ENCODE measurements at places on chromosomes 5 and 9.
A peak's percentile ranks its signal among the peaks of the same experiment; 100 is the strongest.

DNA sequence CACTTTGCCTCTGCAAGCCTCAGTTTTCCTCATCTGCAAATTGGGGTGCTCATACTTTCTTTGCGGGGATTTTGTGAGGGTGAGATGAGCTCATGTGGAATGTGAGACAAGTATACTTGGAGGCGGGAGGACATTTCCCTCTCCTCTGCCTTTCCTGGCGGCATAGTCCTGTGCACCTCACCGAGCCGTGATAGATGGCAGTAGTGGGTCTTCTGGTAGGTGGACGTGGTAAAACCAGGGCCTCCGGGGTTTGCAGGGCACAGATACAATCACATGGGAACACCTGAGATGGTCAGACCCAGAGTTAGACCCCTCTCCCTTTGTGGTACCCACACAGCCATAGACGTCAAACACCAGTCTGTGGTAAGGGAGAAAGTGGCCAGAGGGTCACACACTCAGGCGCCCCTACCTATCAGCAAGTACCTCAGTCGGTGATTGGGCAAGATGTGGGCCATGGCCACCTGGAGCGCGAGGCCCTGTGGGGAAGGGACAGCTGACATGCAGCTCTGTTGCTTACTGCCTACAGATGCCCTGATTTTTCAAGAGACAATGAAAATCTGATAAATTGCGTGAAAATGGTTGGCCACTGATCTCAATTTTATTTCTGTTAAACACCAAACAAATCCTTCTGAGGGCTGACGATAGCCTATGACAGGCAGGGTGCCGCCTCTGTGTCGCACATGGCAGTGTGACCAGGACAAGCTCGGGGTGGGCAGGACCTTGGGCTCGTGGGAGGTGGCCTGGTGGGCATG lies 9.9 kb downstream of the ERGIC1 start:
- DNase-seq, result no peak

DNA sequence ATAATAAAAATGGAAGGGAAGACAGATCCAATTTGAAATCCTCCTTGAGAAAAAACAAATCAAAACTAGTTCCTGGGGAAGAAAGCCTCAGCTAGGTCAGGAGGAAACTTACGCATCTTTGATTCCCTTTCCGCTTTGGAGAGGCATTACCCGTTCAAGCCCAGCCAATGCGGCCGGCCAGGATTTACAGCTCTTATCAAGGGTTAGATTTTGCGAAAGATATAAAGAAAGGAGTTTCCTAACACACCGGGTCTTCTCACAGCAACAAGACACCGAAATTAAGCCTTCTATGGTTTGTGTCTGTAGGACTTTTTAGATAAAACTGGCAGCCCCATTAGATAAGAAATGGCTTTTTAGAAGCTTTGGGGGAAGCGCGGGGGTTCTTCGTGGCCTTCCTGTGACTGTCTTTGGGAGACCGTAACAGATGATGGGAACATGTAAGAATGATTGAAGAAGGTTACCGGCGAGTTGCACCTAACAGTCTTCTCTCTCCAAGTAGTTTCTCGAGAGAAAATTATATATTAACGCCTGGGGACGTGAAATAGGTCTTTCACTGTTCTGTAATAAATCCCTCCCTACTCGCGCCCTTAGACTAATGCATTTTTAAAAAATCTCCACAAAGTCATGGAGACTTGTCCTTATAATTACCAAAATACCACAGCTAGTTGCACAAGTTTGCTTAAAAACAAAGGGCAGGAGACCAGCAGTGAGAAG lies 1.3 kb upstream of the ISL1 start:
- DNase-seq, result no peak

GRCh38 chr5:151126199-151126645 lies 31.4 kb downstream of the ANXA6 start:
- peak; percentile 82 for DNase-seq

- DNase-seq, result no peak
These were observed 108.8 kb upstream of the MVB12B start for GRCh38 chr9:126217797-126218196.

DNA sequence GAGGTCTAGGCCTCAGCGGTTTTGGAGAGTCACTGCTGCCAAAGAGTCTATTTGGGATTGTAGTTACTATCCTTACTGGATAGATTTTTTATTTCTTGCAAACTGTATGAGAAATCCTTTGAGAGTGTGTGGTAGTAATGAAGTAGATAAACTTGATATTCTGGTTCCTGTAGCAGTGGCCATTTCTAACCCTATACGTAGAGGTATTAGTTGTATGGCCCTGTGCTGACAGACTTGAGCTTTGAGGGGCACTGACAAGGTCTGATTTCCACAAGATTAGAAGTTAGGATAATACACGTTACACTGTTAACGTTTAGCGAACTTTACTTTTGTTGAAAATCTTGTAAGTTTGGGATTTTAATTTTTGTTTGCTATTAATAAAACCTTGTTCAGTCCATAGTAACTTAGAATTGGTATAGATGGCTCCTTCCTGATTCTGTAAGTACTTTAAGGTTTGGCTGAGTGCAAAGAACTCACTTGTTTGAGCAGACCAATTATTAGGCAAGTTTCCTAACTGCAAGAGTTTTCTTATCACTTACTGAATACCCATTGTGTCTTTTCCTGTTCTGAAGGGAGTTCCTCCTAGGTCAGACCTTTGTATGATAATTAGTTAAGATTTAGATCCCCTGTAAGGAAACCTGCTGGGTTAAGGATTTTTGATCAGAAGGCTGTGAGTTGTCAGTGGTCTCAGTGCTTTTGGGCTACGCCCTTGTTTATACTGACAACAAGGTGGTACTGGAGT lies 31.4 kb downstream of the GCNT1 start:
- DNase-seq, result no peak

DNA sequence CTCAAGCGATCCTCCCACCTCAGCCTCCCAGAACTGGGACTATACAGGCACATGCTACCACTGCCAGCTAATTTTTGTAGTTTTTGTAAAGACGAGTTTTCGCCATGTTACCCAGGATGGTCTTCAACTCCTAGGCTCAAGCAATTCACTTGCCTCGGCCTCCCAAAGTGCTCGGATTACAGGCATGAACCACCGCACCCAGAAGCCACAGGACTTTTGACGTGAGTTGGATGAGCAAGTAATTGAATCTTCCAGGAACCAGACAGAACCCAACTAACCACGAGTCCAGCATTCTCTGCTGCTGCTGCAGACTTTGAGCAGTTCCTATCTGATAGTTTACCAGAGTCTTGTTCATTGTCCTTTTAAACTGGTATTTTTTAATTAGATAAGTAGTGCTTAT lies 9.6 kb upstream of the ATP6V0E1 start:
- DNase-seq, result no peak

DNA sequence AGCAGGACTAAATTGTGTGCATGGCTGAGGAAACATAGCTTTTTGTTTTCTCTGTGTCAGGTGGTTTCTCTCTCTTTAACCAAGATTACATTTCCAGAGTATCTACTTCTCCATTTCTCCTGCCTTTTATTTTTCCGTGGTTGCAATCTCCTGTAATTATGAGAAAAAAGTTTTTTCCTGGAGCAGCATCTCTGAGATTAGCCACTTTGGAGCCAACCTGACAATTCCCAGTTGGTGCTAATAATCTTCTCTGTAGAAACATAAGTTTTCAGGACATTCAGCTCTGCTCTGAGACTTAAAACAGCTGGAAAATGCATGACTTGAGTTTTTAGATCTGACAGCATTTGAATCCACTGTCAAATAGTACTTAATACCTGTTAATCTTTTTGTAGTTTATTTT lies 67.1 kb upstream of the GAS1 start:
- DNase-seq, result no peak

GRCh38 chr9:38089387-38090165 lies 20.5 kb upstream of the SHB start:
- no peak for DNase-seq

GRCh38 chr5:167485061-167485774 lies 806.2 kb upstream of the WWC1 start:
- no peak for DNase-seq

DNA sequence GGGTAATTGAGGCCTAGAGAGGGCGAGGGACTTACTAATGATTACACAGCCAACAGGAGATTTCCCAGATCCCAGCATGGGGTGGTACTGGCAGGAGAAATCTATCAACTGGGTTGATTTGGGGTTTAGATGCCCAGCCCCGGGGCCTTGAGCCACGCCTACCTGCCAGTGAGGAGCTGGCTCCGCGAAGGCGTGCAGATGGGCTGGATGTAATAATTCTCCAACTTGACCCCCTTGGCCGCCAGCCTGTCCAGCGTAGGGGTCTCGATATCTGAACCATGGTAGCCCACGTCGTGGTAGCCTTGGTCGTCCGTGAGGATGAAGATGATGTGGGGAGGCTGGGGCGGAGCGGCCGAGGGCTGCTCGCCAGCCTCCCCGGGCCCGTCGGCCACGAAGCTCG lies 804 bp downstream of the ARSI start:
- DNase-seq, result no peak

DNA sequence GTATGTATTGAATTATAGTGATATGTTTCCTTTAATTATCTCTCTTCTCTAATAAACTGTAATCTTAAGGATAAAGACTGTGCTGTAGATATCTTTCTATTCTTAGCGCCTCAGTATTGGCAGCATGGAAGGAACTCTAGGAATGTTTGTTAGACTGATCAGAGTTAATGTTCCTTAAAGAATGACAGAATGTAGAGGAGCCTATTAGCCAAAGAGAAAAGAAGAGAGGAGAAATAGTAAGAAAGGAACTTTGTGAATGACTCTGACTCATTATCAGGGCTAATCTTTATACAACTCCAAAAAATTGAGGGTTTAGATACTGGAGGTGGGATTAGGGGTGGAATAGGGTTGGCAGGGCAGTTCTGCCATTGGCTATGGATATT lies 59.0 kb upstream of the NUDT12 start:
- DNase-seq, result no peak

GRCh38 chr5:64827703-64828102 lies 59.0 kb downstream of the CWC27 start:
- no peak for DNase-seq

DNA sequence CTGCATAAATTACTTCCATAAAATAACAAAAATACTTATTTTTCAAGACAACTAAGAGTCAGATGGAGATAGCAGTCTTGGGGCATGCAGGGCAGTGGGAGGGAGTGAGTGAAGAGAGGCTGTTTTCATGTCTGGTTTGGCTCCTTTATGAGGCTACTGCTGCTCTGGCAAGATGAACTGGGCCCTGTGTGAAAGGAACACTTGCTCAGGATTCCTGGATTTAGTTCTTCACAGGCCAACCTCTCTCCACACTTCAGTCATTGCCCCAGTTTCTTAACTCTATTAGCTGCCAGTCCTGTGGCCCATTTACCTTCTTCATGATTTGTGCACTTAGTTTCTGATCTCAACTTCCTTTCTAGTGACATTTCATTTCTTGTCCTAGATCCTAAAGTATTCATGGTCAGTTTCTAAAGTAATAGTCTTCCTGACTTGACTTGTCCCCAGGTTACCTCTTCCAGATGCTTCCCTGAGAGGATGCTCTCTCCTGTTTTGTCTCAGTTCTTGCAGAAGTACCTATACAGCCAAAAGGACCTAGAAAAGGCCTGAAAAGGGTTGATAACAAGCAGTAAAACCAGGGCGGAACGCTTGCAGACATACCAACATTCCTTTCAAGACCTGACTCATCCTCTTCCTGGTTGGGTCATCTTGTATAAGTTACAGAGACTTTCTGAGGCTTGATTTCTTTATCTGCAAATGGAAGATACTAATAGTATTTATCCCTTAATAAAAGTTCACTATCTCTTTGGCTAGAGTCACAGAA lies 77.0 kb upstream of the ZFAND5 start:
- no peak for DNase-seq

GRCh38 chr5:132714456-132715307 lies 22.7 kb downstream of the KIF3A start:
- no peak for DNase-seq

DNA sequence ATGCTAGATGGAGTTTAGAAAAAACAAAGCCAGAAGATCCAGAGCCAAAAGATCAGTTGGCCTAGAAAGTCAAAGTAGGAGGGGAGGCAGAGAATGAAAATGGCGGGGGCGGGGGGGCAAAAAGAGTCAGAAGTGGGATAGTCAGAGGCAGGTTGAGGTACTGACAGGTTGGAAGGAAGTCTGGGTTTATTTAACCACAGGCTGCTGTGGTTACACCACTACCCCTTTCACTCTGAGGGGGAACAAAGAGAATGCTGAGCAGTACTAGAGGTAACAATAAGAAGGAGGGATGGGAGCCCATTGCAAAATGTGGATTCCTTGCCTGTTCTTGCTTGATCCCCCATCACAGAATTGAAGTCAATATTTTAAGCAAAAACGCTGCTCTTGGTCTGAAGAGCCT lies 111.8 kb downstream of the CAVIN4 start:
- peak; percentile 21 for DNase-seq

DNA sequence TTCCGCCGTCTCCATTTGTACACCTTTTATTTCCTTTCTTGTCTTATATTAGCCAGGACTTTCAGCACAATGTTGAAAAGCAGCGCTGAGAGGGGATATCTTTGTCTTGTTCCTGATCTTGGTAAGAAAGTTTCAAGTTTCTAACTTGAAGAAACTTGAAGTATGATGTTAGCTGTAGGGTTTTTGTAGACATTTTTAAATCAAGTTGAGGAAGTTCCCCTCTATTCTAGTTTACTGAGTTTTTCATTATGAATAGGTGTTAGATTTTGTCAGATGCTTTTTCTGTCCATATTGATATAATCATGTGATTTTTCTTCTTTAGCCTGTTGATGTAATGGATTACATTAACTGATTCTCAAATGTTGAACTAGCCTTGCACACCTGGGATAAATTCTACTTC lies 425.7 kb downstream of the PIK3R1 start:
- DNase-seq, result no peak

GRCh38 chr9:10721301-10721700 lies 108.5 kb upstream of the PTPRD start:
- DNase-seq, result no peak

DNA sequence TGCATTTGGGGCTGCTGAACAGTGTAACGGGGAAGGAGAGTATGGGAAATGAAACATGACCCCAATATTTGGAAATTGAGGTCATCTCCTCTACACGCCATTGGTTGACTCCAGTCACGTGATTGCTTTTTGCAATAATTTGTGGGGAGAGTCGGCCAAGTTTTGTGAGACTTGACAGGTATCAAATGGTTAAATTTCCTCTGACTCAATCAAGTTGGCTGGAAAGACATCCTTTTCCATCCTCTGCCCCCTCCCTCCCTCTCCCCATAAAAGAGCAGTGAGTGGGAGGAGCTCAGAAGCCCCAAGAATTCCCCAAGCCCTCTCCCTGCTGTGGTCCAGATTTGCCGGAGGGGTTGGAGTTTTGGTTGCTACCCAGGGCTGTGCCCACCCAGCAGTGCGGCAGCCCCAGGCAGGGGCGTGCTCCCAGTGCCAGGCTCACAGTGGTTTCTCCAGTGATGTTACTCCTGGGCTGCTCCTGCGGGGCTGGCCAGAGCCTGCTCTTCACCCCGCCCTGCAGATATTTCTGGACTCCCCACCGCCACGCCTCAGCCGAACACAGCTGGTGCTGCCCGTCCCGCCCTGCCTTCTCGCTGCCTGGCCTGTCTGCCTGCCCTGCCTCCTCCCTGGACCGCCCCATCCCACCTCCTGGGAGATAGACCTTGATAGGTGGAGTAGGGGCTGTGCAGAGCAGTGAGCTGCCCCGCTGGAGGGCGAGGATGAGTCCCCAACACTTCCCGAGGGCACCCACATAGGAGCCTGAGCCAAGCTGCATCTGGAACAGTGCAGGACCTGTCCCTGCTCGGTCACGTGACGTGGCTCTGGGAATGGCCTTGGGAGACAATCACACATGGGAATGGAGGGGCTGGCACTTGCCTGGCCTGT lies 3.4 kb downstream of the COL5A1 start:
- DNase-seq, result no peak

- no peak for DNase-seq
These were observed 50.1 kb downstream of the MRPL36 start for GRCh38 chr5:1749346-1750124.

GRCh38 chr9:122192261-122192875 lies 32.7 kb downstream of the MORN5 start:
- DNase-seq, result no peak

All from activated T-cell treated with anti-CD3 and anti-CD28 coated beads, Interleukin-2, amount 50 U/mL, for 48 hours (primary cell).